ENCODE measurements at places on chromosomes 1 and 21.

DNA sequence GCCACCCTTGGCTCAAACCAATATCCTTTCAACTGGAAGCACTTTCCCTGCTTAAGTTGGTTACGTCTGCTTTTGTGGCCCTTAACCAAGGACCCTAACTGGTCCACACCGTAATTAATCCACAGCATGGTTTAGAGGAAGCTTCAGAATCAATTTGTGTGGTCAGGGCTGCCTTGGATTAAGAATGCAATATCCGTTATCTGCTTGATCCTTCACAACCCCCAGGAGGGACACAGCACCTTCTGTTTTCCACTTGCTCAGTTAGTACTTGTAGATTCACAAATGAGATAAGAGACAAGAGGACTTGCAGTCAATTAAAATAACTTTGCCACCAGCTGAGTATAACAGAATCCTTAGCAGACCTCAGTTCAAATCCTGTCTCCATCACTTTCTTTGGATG is 56.9 kb upstream of the LRP8 start:
- no peak for DNase-seq

DNA sequence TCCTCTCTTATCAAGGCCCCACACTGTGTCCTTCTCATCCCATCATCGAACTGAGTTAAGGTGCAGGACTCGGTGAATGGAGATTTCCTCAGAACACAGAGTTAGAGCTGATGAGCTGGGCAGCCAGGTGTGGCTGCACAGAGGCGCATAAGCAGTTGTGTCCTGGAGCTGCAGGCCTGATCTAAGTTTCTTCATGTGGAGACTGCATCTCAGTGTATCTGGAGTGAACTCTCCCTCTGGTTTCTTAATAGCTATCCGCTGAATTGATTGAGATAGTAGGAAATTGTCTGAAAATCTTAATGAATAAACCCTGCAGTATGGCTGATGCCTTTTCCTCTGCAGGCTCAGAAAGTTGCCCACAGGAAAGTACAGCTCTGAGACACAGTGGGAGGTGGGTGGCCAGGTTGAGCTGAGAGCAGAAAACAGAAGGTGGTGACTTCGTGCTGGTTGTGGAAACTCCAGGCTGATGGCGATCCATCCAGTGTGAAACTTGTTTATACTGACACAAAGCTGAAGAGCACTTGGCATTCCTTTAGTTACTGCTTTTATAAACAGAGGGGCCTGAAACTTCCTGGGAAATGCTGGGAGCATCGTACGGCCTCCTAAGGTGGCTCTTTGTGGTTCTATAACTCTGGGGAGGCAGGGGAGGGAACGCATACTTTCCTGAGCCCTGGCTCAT is 67.4 kb upstream of the F3 start:
- DNase-seq, result no peak

DNA sequence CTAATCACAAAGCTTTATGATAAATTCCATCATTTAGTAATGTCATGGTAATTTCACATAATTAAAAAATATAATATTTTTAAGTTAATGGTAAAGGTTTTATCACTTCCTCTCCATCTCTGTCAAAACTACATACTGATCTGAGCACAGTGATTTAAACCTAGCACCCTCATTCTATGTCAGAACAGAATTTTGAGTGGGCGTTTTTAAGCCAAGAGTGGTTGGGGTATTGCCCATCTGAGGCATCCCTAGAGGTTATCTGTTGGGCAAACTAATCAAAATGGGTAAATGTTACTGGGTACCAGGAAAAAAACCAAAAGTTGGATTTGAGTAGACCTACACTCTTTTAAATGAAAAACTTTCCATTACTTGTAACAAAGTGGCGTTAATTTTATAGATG is 100.7 kb upstream of the GFI1 start:
- no peak for DNase-seq

DNA sequence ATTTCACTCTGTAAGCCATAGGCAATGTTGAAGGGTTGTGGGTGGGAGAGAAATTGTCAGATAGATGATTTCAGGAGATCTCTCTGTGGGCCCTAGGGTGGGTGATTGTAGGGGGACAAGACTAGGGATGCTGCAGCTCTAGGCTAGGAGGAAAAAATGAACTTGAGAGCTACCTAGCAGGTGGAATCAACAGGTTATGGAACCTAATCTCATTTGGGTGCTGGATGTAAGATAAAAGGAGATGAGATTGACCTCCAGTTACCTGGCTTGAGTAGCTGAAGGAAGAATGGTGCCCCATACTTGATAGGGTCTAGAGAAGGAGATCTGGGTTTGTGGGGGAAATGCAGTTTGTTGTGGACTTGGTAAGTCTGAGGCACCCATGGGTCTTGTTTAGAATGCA is 396.5 kb downstream of the RRAGC start:
- no peak for DNase-seq

- DNase-seq, result no peak
Measured at GRCh38 chr1:58107943-58108342, 438.6 kb downstream of the OMA1 start.

DNA sequence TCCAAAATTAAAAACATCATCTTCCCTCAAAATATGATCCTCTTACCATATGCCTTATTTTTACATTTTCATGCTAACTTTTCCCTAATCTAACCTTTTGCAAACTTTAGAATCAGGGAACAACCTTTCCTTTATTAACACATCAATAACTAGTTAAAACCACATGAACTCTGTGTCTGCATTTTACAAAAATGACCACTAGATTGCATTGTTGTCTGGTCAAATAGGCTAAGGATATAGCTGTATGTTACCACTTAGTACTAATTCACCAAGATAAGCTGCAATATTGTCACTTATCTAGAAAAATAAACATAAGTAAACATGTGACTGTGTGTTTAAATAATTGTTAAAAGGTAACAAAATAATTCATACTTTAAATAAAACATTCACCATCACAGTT is 82.3 kb downstream of the DENND1B start:
- peak; percentile 36 for DNase-seq

- no peak for DNase-seq
Measured at GRCh38 chr1:2274231-2274928, 46.3 kb downstream of the SKI start.

DNA sequence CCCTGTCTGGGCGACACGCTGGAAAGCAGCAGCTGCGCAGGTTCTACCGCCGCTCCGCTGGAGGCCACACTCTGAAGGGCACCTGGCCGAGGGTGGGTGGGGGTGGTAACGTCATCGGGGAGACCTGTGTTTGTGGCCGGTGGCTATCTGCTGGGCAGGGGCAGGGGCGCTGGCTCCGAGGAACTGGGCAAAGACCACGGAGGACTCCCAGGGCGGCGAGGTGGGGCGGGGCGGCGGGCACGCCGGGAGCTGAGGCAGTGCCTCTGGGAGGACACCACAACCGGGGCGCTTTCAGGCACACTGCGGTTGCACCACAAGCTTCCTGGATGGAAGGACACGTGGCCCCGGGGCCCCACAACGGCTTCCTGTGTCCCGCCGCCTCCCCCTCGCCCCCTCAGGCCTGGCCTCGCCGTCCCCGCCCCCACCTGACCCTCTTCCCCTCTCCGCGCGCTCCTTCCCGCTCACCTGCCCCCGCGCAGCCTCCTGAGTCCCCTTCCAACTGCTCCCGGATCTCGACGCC is 3.3 kb upstream of the DENND2D start:
- peak; percentile 65 for DNase-seq

DNA sequence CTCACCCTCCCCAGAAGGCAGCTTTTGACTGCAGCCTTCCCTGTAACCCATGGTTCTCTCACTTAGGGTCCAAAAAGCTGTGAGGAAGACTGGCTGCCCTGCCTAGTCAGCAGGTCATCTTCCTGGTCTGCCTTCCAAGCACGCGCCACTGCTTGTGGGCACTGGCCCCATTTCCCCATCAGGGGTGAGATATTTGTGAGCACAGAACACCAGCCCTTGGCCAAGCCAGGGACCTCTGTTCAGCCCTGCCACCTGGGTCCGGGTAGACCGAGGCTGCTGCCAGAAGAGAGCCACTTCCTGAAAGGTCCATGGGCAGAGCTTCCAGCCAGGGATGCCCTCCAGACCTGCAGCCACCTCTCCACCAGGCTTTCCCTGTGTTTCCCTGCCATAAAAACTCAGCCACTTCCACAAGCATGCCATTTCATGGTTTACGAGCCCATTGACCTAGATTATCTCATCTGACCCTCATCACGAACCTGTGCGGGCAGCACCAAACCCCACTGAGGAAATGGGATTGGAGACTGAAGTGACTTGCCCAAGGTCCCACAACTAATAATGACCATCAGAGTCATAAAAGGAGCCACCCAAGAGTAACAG is 40.5 kb downstream of the GLIS1 start:
- DNase-seq, result no peak

- peak; percentile 29 for DNase-seq
Measured at GRCh38 chr1:32208891-32209328, at the start of gene DCDC2B. TSS of gene DCDC2B (plus strand) at chr1:32209089. CDS start at chr1:32209094, 5 bp downstream.

GRCh38 chr1:98702976-98703375 is 41.5 kb downstream of the SNX7 start:
- DNase-seq, result peak; percentile 76

- DNase-seq, result no peak
Measured at GRCh38 chr1:9357958-9358357, 65.3 kb downstream of the SPSB1 start.

DNA sequence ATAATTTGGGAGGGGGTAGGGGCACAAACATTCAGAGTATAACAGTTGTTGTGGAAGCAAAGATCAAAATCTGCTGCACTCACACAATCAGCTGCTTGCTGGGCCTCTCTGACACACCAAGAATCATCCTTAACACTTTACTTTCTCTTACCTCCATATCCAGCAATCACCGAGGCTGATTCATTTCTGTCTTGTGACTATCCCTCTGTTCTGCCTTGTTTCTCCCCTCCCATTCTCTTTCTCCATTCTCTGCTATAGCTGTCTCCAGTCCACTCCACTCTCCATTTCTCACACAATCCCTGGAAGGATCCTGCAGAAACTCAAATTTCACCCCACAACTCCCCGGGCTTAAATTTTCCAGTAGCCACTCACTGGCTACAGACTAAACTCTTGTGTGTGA is 91.8 kb upstream of the NGF start:
- DNase-seq, result peak; percentile 86

- DNase-seq, result no peak
Measured at GRCh38 chr1:33282791-33283190, 26.5 kb downstream of the ZNF362 start.
